GM19239 (cell line): ENCODE measurements at places on chromosomes 5 and 9.

DNA sequence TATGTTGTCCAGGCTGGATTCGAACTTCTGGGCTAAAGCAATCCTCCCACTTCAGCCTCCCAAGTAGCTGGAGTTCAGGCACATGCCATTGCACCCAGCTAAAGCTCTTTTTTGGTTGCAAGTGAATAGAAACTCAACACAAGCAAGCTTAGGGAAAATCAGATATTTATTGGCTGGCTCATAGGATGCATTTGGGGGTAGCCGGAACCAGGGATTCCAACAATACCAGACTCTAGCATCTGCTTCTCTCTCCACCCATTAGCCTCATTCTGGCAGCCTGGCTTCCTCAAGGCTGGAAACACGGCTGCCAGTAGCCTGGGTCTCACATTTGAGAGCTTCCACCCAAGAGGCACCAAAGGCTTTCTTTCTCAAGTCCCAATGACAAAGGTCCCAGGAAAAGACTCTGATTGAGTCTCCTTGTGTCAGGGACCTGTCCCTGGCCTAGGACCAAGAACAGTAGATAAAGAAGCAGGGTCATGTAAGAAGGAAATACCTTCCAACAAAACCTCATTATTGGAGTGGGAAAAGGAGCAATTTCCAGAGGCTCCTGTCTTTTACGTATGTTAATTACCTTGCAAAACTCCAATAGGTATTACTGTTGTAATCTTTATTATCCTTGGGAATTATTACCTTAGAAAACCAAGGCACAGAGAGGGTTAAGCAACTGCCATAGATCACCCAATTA, 23.0 kb upstream of the B4GALT1 start:
- DNase-seq: no peak

DNA sequence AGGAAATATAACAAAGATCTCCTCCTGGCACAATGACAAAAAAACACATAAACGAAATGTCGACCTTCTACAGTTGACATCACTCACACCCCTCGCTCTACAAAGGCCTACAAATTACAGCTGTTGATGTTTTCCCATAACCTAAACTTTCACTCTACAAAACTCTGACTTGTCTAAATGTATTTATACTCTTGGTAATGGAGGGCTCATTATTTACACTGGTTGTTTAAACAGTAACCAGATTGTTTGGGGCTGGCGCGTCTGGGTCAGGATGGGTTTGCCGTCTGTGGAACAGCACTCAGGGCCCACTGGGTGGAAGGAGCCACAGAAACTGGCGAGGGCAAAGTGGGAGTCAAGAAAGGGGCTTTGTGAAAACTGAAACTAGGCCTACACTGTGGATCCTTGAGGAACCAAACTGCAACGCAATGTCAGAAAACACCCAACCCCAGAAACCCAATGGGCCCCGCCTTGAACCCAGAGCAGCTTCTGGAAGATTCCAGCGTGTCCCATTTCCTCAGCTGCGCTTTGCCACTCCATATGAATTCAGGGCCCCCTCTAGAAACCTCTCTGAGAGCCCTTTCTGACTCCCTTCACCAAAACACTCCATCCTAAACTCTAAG, 136.7 kb downstream of the ROR2 start:
- DNase-seq: no peak

DNA sequence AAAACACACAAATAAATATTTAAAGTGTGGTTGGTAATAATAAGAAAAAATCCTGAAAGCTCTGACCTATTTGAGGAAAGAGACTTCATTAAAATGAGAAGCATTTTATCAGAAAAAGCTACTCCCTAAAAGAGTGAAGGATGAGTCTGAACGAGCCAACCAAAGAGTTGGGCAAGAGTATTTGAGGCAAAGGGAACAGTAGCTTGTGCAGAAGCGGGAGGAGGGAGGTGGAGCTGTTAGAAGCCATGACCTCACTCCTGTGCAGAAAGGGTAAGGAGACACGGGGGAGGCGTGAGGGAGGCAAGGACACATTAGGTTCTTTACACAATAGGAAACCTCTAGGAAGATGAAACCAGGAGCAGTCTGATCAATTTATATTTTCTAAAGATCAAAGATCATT, 29.4 kb downstream of the SH3RF2 start:
- no peak for DNase-seq

DNA sequence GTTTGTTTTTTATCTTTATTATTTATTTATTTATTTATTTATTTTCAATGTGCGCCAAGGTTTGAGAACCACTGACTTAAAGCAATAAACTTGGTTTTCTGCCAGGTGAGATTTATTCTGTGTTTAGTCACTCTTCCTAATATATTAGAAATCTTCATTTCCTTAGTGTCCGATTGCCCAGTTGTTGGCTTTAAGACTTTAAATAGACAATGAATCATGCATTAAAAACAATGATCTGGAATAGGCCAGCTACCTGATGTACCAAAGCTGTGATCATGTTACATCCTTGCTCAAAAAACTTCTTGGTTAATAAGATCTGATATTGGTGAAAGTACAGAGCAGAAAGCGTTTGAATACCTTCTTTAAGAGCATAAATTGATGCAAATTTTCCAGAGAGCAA, 52.1 kb upstream of the ERBIN start:
- no peak for DNase-seq

- peak; percentile 38 for DNase-seq
These were observed 65.5 kb downstream of the EBF1 start for GRCh38 chr5:159034083-159034824.

DNA sequence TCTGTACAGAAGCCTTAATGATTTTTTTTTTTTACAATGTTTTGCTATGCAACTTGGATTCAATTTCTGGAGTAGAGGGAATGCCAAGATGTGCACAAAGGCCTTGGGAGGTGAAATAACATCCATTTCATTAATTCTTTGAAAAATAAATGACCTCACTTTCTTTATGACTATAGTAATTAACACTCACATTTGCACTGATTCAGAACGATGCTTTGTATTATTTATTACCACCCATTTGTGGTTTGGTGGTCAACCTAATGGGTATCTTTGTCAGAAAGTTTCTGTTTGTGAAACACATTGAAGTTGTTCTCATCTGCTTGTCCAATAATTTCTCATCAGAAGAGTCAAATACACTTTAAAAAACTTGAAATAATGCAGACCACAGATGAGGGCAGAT, 169.3 kb downstream of the NTRK2 start:
- DNase-seq: no peak

DNA sequence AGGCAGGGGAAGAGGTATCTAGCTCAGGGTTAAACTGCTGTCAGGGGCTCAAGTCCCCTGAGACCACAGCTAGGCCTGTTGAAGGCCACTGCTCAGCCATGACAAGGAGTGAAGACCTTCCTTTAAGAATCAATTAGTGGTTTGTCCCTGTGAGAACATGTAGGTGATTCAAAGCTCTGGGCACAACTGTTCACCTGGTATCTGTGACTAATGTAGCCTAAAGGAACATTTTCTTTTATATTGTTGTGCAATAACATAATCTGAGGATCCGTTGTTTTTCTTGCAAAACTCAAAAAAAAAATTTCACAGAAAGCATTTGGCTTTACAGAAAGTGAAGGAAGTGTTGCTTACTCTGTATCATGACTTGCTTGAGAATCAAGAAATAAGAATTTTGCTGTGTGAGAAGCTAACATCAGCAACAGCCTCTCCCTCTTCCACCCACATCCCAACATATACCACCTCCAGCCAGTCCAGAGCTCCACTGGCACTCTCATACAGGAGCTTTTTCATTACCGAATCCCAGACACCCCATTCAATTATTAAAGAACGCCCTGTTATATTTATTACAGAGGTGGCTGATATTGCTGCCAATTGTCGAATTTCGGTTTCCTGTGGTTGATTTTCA, 807.0 kb downstream of the TLE4 start:
- DNase-seq: no peak

DNA sequence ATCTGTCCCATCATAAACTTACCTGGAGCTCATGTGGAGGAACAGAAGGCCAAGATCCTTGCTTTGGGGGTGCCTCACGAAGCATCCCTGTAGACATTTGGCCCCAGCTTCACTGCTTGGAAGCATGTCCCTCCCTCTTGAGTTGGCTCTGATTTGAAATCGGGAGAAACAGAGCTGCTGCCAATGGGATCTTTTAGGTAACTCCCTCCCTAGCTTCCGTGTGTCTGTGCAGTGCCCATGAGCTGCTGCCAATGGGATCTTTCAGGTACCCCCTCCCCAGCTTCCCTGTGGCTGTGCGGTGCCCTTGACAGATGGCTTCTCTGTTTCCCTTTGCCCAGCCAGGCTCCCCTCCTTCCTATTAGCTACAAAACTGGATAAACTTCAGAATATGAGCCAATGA, 178.0 kb downstream of the NR3C1 start:
- no peak for DNase-seq

DNA sequence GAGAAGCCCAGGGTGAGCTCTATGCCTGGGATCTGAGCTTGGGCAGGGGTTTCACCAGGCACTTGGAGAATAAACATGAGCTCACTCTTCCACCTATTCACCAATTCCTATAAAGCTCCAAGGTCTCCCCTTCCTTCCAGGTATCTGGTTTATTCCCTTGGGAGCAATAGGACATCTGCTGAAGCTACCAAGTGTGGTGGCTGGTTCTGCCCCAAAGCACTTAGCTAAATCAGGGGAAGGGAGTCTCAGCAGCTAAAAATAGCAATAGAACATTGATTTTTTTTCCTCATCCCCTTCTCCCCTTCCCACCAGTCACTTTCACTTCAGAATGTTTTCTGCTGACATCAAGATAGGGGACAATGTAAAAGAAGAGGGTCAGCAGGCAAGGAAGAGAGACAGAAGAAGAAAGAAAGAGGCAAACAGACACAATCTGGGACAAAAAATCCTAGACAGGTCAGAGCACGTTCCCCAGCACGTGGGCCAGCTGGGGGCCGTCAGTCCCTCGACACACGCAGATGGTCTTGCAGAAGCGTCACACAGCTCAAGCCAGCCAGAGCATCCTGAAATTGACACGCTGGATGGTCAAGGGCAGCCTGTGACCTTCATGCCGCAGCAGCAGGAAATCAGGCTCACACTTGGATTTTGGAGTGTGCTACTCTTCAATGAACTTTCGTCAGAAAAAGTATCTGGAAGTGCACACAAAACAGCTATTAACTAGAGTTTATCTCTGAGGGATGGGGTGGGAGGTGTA, 176.0 kb downstream of the ZNF608 start:
- no peak for DNase-seq

DNA sequence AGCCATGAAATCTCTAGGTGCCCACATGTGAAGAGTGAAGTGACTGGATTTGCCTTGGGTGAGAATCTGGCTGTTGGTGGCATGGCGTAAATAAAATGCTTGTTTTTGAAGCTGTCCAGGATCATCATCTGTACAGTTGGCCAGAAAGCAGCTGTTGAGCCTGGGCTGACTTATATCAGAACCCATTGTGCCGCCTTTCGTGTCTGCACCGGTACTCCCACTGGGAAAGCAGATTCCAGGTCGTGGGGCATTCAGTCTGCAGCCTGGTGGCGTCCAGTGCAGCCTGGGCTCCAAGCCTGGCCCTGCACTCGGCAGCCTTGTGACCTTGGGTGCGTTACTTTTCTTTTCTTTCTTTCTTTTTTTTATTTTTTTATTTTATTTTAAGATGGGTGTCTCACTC, 27.8 kb downstream of the PRRC2B start:
- no peak for DNase-seq
